ENCODE measurements at places on chromosomes 6 and 20. TPM values are rescaled to one million over a fixed set of nuclear protein-coding genes. Genes with fewer than 3 reads are reported as not detected.

- H3K4me3 ChIP-seq: no peak overlapping the region
- no peak for DNase-seq
- no peaks in the 10 kb centered on the region for H3K27me3 ChIP-seq
- no peak overlapping the region for H3K27ac ChIP-seq
- H3K36me3 ChIP-seq: no peaks in the 10 kb centered on the region
- no peaks in the 10 kb centered on the region for H3K4me1 ChIP-seq
These were observed 242.6 kb upstream of the ARID1B start for GRCh38 chr6:156534594-156534993.

DNA sequence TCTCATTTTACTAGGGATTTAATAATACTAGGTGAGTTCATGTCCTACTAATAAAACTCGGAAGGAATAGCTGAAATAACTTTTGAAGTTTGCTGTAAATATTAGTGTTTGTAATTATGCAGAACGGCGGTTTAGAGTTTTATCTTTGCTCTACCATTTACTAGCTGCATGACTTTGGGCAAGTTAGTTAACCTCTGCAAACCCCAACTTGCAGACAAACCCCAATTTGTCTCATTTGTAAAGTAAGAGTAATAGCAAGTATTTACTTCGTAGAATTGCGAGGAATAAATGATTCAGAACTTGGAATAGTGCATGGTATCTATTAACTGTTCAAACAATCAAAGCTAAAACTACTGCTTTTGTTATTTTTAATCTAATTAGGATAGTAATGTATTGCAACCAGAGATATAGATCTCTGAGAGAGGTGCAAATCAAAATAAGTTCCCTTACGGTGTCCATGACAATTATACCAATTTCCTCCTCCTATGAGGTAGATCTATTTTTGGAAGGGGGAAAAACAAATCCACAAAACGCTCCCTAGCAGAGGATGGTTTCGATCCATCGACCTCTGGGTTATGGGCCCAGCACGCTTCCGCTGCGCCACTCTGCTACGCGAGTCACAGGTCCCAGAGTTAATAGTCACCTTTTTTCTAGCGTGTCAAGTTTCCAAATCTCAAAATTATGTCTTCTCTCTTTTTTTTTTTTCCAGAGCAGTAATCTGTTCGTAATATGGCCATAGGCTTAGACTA is 35.1 kb upstream of the BTN3A2 start:
- peak overlapping the region; percentile 92 for H3K4me3 ChIP-seq
- H3K4me1 ChIP-seq: peaks cover 23% of the 10 kb centered on the region
- H3K27me3 ChIP-seq: no peaks in the 10 kb centered on the region
- H3K27ac ChIP-seq: no peak overlapping the region

DNA sequence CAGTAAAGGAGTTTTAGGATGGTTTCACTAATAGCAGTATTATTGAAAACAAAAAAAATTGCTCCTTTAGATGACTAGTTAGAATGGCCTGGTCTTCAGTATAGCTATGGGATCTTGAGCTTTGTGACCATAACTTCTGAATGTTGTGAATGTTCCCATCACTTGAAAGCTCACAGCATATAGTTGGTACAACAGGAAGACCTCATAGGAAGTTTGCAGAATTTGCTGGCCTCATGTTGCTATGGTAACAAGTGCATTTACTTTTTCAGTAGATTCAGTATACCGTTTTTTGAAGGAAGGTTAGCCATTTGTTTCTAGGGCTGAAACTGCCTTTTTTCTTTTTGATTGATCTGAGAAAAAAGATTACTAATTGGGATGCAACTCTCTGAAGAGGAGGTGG is 8.3 kb downstream of the PHF3 start:
- peaks cover 8% of the 10 kb centered on the region for H3K4me1 ChIP-seq
- peaks cover 2% of the 10 kb centered on the region for H3K36me3 ChIP-seq
- no peak overlapping the region for H3K4me3 ChIP-seq
- H3K27me3 ChIP-seq: no peaks in the 10 kb centered on the region

GRCh38 chr6:46002264-46002663 is 13.4 kb downstream of the CLIC5 start:
- no peaks in the 10 kb centered on the region for H3K4me1 ChIP-seq
- DNase-seq: no peak
- H3K36me3 ChIP-seq: no peaks in the 10 kb centered on the region
- no peaks in the 10 kb centered on the region for H3K27me3 ChIP-seq
- H3K4me3 ChIP-seq: no peak overlapping the region

DNA sequence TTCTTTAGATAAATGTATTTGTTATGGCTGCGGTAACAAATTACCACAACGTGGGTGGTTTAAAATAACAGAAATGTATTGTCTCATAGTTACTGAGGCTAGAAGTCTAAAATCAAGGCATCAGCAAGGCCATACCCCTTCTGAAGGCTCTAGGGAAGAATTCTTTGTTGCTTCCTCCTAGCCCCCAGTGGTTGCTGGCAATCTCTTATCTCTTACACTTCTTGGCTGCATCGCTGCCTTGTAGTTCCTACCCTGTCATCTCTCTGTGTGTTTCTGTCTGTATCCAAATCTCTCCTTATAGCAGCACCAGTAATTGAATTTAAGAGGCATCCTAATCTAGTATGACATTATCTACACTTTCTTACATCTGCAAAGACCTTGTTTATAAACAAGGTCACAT is 534.7 kb downstream of the PHF3 start:
- no peak overlapping the region for H3K27ac ChIP-seq
- H3K36me3 ChIP-seq: no peaks in the 10 kb centered on the region
- H3K4me3 ChIP-seq: no peak overlapping the region
- H3K27me3 ChIP-seq: no peaks in the 10 kb centered on the region
- no peaks in the 10 kb centered on the region for H3K4me1 ChIP-seq

SLC35D3 gene
- not detected for total RNA-seq

GRCh38 chr6:113655761-113656160 is 201.4 kb upstream of the MARCKS start:
- DNase-seq: no peak
- H3K27me3 ChIP-seq: no peaks in the 10 kb centered on the region
- no peaks in the 10 kb centered on the region for H3K36me3 ChIP-seq
- no peak overlapping the region for H3K27ac ChIP-seq
- no peak overlapping the region for H3K4me3 ChIP-seq

DNA sequence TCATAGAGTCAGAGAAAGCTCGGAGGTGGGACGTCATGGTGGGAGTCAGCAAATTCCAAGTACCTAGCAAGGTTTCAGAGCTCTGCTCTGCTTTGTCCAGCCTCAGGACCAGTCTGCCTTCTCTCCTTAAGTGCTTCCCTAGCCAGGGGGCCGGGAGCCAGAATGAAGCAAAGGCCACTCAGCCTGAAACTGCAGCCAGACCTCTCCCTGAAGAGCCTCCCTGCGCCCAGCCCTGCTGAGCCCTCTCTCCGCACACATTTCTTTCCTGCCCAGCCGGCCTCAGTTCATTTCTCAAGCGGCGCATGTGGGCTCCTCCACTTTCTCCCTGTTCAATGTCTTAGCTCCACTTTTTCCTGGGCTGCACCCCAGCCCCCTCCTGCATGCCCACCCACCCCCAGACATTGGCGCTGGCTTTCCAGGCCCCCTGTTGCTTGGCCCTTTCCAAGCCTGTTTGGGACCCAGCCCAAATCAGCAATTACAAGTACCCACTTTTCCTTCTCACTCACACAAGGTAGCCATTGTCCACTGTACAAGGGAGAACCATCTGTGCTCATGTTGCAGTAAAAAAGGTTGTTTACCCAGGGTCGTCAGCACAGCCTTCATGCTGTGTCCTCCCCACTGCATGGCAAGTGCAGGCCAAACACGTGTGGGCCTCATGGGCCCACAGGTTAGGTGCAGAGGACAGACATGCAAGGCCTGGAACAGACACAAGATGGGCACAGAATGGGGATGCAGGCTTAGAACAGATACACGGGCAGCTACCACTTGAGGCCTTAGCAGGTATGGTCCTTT is 147.1 kb downstream of the MRPL14 start:
- no peak for DNase-seq
- H3K27me3 ChIP-seq: peaks cover 14% of the 10 kb centered on the region
- no peaks in the 10 kb centered on the region for H3K4me1 ChIP-seq
- H3K4me3 ChIP-seq: no peak overlapping the region
- H3K36me3 ChIP-seq: no peaks in the 10 kb centered on the region

SLC13A3 gene
- 0.40 TPM for total RNA-seq

GRCh38 chr20:47296950-47297349 is 59.5 kb downstream of the ZMYND8 start:
- no peak for DNase-seq
- H3K4me3 ChIP-seq: no peak overlapping the region
- H3K27ac ChIP-seq: no peak overlapping the region
- H3K27me3 ChIP-seq: no peaks in the 10 kb centered on the region

GRCh38 chr20:58238490-58238889 is 10.0 kb upstream of the ANKRD60 start:
- peaks cover 5% of the 10 kb centered on the region for H3K36me3 ChIP-seq
- DNase-seq: no peak
- H3K27me3 ChIP-seq: no peaks in the 10 kb centered on the region
- H3K4me3 ChIP-seq: no peak overlapping the region

GRCh38 chr20:23928788-23929187 is 49.2 kb upstream of the CST5 start:
- no peaks in the 10 kb centered on the region for H3K36me3 ChIP-seq
- H3K27ac ChIP-seq: no peak overlapping the region
- no peaks in the 10 kb centered on the region for H3K27me3 ChIP-seq
- DNase-seq: no peak
- no peak overlapping the region for H3K4me3 ChIP-seq
